Muscle of back (tissue), 13 donors: ENCODE measurements at places on chromosomes 12 and 14.
A peak's percentile ranks its signal among the peaks of the same experiment; 100 is the strongest.

DNA sequence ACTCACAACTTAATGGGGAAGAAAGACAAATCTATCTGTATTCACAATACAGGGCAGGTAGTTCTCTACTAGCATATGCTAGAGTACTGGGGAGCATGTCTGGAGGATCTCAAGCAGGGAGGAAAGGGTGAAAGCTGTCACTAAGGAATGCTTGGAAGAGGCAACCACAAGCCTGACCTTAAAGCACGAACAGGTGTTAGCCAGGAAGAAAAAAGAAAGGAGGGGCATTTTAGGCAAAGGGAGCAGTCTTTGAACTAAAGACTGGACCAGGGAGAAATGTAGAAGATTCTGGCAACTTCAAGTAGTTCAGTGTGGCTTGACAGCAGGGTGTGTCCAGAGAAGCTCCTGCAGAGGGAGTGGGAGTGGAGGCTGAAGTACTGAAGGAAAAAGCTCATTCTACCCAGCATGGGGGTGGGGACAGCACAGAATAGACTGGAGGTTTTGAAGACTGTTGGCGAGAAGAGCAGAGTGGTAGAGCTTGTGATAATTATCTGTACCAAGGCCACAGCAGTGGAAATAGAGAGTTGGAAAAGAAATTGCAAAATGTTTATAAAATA, 50.9 kb downstream of the AP5M1 start:
- no peak for DNase-seq

DNA sequence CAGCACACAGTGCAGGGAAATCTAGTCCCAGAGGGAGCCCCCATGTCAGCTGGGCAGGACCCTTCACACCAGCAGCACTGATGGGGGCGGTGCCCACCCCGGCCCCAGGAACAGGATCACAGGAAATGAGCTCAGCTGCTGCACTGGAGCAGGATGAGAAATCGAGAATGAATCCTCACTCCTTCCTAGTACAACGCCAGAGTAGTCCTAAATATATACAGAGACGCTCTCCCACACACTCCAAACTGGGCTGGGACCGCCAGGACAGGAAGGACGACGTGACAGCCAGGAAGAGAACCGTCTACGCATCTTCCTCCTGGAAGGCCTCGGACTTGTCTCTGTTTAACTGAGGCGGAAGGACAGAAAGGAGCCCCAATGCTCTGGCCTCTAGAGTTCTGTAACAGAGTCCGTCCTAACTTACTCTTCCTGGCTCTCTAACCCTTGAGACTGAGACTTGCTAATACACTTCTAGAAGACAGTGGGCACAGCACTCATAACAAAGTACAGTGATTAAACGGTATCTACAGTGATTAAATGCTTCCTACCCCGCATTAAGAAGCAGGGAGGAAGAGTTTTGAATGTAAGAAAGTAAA, 33.4 kb downstream of the CDC42BPB start:
- DNase-seq: peak; percentile 78

- DNase-seq: no peak
Measured at GRCh38 chr12:112303799-112304198, 78.4 kb downstream of the HECTD4 start.

DNA sequence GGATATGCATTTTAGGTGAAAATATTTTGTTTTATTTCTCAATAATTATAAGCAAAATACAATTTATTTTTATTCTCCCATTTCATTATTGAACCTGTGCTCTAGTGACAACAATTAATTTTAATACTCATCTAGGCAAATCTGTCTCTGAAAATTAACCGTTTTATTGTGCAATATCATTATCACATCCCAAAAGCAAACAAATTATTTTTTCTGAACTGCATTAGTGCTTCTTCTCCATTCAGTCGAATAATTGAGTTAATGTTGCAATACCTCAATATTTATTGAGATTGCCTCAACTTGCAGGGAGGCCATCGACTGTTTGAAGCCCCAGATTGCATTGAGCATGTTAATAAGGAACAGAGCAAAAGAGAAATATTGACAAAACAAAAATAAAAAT, 303.2 kb upstream of the LRFN5 start:
- no peak for DNase-seq

DNA sequence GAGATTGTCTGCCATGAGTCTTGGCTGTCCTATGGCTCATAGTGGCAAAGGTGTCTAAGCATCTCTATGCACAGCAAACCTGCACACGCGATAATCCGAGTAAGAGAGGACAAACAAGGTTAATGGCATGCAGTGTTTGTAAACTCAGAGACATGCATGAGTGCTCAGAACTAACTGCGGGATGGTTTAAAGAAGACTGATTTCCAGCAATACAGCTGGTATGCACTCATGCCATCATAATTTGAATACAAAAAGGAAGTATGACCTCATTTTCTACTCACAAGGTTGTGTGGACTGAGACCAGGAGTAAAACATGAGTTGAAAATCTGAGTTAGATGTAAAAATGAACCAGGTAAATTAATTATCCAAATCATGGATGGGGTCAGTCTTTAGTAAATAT, 16.6 kb upstream of the TCP11L2 start:
- DNase-seq: no peak

DNA sequence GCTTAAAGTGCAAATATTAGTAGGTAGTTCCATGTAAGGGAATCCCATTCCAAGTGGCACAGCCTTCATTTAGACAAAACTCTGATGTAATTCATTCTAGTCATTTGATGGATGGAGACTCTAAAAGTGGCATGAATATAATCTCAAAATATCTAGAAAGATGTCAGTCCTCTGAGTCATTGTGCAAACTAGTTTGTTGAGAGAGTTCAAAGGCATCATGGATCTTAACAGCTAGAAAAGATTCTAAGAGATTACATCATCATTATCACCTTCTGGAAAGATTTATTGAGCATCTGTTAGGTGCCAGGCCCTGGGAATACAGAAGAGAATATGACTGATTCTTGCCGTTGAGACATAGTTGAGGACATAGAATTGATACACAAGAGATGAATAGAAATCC, 30.7 kb downstream of the CRADD start:
- DNase-seq: no peak

GRCh38 chr12:18864900-18865561, 127.1 kb downstream of the CAPZA3 start:
- peak; percentile 40 for DNase-seq

DNA sequence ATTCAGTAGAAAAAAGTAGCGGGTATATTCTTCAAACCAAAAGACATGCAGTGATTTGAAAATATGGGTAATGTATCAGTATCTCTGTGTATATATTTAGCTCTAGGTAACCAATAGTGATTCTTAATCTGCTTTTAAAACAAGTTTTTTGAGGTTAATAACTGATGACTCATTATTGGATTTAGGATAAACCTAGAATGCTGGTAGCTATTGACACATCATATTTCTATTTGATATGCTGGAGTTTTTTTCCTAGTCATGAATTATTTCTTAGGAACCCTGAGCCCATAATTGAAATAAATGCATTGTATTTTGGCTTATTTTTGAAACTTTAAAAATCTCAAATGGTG, 15.5 kb downstream of the ARF6 start:
- DNase-seq: no peak

DNA sequence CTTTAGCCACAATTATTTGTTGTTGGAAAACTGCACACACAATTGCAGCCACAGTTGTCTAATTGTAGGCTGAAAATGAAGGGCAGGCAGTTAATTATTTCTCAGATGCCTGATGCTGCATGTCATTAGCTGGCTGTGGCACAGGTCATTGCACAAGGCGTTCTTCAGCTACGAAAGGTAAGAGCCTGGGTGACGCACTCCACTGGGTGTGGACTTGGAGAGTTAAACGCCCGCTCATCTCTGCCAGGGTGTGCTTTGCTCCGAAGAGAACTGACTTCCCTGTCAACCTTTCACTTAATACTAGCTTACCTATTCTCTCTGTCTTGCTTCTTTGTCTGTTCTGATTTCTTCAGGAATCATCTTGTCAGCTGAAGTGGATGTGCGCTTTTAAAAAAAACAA, 91.4 kb upstream of the CPM start:
- DNase-seq: no peak
